Substantia nigra (tissue), 51 donors: ENCODE measurements at places on chromosomes 4 and X.

- no peak for DNase-seq
Measured at GRCh38 chr4:145280541-145280940, 100.2 kb upstream of the OTUD4 start.

DNA sequence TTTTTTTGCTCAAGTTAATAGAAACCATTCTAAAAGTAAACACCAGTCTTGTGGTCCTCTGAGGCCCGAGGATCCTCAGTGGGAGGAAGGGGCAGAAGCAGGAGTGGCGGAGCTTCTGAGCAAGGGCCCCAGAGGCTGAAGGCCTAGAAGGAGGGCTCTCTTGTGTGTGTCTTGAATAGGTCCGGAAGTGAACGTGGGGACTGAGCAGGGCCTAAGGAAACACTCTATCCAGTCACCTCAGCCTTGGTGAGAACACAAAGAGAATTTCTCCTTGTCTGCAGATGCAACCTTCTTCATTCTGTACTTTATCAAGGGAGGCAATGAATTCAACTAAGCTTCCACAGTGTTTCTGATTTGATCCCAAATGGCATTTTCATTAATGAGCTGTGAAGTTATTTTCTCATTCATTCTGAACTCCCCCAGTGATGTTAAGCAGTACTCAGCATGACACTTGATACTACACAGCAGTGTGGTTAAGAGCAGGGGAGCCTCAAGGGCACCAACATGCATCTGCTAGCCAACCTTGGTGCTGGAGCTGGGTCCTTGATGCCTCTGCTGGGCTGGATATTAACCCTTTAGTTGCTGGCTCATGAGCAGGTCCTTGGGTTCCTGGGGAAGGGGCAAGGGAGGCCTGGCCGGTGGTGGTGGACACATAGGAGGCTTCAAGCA, 64.7 kb downstream of the RBM47 start:
- no peak for DNase-seq

- DNase-seq = no peak
Measured at GRCh38 chr4:24778464-24779225, 16.7 kb upstream of the SOD3 start.

DNA sequence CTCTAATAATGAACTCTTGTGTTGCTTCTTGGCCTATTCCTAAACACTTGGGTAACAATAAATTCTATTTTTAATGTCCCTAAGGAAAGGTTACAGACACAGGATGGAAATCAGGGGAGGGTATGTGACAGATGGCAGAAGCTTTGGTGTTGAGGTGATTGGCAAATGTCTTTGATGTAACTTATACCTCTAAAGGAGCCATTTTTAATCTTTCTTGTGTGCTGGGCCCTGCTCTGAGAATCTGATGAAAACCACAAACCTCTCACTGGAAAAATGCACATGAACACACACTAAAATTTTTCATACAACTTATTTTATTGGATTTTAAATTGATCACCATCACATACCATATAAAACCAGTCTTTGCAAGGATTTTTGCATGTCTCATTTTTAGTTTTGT, 17.7 kb downstream of the FRYL start:
- no peak for DNase-seq

GRCh38 chr4:106208481-106209460, 107.2 kb downstream of the TBCK start:
- no peak for DNase-seq
